HFFc6 (cell line): ENCODE measurements at places on chromosomes 7 and 10.

DNA sequence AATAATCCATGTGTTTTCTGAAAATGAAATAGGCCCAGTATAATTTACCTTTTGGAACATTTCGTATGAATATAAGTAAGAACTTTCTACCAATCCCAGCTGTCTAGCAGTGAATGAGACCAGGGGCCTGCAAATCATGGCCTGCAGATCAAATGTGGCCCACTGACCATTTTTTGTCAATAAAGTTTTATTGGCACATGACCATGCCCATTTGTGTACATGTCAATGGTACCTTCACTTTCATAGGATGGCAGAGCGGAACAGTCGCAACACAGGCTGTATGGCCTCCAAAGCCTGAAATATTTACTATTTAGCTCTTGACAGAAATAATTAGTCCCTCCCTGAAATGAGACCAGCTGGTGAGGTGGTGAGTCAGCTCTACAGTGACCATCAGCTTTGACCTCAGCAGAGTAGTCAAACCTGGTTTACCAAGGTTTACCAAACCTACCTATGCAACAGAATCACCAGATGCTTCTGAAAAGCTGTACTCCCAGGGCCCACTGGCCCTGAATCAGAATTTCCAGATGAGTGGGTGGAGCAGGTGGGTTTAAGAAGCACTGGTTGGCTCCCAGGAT, 13.8 kb upstream of the C10orf90 start:
- DNase-seq: no peak

DNA sequence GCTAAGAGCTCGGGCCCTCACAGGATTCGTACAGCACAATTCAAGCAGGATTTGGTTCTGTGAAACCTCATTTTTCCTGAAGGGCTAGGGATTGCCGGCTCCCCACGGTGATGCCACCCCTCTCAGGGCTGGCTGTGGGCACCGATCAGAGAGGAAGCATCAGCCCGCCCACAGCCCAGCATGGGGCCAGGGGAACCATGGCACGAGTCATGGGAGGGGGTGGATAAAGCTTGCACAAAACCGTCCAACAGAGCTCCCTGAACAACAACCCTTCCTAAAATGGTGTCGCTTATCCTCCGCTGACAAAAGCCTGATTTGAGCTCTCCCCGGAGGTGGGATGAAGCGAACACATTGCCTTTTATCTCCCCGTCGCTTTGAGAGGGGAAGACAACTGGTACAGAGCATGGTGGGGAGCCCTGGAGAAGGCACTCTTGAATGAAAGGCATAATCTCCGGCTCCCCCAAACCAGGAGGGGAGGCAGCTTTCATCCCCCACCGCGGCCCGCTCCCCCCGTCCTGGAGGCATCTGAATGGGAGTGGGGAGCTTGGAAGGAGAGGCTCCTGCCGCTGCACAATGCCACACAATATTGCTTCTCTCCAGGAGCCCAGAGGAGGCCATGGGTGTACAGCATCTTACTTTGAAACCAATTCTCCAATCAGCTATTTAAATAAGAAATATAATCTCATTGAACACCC, 144.0 kb downstream of the RPS24 start:
- no peak for DNase-seq

DNA sequence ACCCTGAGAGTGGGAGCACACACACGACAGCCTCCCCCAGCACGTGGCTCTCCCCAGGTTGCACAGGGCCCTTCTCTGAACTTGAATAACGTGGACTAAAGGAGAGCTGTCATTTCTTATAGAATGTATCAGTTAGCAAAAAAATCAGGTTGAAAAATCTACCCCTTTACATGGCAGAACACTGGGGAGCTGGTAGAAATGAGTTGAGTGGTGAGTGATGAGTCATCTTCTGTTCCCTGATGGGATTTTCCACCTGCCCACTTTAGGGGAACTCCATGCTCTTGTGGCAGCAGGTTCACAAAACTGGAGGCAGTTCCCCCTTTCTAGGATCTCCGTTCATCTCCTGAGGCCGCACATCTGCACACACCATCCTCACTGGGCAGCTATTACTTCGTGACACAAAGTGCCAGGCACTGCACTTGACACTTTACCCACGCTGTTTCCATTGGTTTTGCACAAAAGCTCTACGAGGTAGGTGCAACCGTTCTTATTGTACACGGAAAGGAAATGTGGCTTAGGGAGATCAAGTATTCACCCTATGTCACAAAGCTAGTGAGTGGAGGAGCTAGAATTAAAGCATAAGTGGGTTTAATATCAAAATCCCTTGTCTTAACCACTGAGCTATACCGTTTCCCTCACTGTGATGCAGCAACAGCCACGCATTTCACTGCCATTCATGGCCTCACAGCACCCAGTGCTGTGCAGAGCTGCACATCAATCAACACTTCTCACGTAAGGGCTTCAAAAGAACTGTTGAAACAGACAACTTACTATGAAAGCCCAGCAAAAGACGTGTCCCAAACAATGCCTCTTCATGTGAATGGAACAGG, 80.2 kb downstream of the RNF216 start:
- DNase-seq: no peak

DNA sequence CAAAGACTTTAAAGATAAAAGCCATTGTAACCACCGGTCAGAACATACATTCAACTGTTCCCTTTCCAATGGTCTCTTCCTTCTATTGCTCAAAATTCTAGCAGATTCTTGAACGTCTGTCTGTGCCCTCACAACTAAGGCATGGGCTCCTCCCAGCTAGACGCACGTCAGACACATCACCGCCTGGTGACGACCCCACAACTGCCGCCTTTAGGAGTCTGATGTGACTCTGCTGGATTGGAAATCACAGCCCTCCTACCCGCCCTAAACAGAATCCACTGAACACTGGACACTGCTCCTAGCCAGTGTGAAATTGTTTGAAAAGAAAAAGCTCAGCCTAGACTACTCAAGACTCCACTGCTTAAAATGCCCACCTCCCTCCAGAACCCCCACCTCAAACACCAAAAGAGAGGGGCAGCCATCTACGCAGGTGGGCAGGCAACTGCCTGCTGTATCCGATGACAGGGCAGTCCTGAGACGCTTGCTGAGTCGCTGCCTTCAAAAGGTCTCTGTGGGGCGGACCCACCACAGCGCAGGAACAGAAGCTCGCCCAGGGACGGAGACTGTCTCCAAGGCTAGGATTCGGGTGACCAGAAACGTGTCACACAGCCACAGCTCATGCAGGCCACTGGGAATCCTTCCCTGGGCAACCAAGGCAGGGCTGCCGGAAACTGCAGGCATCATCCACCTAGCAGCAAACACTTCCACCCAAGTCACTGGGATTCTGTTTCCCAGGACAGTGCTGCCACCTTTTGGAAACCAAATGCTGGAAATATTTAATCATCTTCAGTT, 34.7 kb downstream of the GSDME start:
- peak; percentile 46 for DNase-seq

DNA sequence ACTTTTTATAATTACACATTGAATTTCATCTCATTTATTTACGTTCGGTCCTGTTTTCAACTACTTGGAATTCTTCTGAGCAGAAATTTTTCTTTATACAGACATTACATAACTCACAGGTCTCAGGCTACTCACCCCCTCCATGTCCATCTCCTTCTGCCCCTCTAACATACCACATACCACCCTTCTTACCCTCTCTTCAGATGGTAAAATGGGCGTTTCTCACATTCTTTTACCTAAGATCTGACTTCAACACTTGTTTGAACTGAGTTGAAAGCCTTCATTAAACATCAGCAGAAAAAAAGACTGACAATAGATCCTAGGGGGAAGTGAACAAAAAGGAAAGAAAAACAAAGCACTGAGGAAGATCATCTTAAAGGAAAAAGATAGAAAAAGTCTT, 309.7 kb downstream of the CTNNA3 start:
- DNase-seq: no peak

- no peak for DNase-seq
These were observed 132.1 kb downstream of the MACC1 start for GRCh38 chr7:20085086-20085485.

DNA sequence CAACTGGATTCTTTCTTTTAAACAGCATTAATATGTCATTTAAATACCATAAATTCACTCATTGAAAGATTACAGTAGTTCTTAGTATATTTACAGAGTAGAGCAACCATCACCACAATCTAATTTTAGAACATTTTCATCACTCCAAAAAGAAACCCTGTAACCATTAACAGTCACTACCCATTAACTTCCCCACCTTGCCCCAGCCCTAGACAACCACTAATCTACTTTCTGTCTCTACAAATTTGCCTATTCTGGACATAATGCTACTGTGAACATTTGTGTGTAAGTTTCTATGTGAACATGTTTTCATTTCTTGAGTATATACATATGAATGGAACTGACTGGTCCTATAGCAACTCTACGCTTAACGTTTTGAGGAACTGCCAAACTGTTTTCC, 42.4 kb downstream of the P4HA1 start:
- no peak for DNase-seq

GRCh38 chr7:26103596-26103995, 48.4 kb upstream of the NFE2L3 start:
- no peak for DNase-seq

GRCh38 chr10:29763396-29763795, 128.6 kb upstream of the SVIL start:
- DNase-seq: no peak

DNA sequence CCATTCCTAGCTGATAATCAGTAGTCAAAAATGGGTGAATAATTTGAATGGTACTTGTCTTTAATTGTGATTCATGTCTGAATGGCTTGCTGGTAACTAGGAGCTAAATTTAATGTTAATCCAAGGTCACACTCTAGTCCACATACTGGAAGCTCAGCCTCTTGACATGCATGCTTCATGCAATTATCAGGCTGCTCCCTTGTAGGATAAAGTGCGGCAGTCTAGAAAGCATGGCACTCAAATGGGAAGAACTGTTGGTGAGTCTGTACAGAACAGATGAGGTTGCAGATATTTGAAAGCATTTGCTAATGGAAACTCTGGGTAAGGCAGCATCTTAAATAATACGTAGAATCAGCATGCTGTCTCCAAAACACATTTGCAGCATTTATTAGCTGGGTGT, 499.4 kb downstream of the AUTS2 start:
- DNase-seq: no peak

GRCh38 chr7:46990761-46991160, 591.1 kb downstream of the TNS3 start:
- DNase-seq: no peak

DNA sequence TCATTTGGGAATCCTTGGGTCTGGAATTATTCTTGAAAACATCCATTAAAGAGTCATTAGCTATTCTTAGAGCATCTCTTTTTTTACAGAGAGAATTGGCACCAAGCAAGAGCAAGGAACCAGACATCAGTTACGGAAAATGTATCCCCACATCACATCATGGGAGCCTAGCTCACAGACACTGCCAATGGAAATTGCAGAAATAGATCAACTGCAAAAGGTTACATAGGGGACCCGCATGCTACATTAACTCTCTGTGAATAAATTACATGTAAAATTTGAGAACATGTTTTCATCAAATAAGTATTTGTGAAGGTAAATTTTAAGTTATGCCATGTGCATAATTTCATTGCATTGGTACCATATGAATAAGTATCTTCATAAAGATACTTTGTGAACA, 224.8 kb downstream of the ZNF248 start:
- no peak for DNase-seq

GRCh38 chr7:132239422-132239994, 336.8 kb downstream of the PLXNA4 start:
- no peak for DNase-seq

DNA sequence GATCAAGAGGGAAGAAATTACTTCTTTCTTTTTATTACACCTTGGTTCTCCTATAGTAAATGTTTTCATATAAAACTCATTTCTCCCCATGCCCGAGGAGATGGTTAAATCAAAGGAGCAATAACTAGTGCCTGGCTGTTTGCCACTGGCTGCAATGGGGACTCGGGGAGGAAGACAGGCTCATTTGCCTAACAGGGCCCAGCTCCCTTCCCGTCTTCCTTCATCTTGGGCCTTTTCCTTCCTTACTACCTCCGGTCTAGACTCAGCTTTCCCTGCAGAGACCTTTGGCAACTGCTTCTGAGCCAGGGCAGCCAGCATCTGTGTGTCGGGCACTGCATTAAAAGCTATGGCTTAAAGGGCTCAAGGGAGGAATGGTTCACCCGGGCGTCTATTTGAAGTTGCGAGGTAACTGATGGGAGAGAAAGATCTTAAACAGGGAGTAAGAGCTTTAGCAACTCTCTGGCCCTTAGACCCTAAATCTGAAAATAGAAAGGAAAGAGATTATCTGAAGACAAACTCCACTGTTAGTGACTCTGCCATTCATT, 63.5 kb downstream of the CALD1 start:
- DNase-seq: no peak

DNA sequence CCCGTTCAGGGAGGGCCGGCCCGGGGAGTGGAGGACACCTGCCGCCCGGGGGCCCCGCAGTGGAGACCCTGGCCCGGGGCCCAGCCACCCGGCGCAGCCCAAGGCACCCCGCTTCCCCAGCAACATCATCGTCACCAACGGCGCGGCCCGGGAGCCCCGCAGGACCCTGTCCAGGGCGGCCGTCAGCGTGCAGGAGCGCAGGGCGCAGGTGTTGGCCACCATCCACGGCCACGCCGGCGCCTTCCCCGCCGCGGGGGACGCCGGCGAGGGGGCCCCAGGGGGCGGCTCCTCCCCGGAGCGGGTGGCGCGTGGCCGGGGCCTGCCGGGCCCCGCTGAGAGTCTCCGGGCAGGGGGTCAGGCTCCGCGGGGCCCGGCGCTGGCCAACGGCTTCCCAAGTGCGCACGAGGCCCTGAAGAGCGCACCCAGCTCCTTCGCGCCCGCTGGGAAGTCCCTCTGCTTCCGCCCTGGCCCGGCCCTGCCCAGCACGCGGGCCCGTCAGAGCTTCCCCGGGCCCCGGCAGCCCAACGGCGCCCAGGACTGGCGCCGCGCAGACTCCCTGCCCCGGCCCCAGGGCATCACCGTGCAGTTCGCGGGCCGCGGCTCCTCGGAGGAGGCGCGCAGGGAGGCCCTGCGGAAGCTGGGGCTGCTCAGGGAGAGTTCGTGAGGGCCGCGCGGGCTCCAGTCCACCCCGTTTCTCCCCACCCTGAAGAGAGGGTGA, 46.7 kb downstream of the PROSER2 start:
- DNase-seq: no peak

DNA sequence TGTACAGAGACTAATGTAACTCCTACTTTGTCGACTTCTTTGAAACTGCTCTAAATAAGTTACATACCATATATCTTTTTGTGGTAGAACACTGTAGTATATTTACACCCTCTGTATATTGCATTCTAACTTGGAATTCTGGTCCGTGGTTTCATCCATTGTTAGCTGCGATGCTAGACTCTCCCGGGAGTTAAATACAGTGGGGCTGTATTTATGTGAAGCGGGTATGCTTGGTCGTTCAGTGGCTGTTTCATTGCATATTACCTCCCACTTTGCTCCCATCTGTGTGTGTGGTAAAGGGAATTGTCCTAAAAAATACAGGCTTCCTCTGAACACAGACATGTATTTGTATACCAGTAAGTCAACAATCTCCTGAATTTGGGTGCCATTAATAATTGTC, 231.1 kb downstream of the SLC25A13 start:
- DNase-seq: no peak
